ENCODE measurements at places on chromosomes 5 and 9.
A peak's percentile ranks its signal among the peaks of the same experiment; 100 is the strongest.

DNA sequence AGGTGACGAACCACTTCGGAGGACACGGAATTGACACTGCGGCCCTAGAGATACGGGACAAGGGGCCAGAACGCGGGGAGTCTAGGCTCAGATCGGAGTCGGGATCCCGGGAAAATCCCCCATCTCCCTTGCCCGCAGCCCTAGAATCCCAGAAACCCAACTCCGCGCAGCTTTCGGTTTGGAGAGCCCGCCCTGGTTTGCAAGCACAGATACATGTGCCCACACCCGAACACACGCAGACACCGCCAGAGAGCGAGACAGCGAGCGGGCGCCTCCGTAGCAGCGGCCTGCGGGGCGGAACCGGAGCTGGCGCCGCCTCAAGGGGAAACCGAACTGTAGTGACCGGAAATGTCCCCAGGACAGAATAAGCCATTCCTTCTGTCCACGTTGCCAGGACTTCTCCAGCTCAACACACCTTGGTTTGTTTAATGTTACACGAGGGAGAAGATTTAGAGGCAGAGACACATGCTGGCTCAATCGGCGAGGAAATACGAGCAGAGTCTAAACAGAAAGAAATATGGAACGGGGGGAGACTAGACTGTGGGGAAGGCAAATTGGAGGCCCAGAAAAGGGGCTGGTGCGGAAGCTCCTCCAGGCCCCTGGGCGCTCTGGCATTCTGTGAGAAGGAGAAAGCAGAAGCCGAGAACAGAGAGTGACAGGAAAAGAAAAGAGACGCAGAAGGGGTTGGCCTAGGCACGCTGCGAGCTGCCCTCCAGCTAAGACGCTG lies 2.9 kb upstream of the PAX5 start:
- DNase-seq, result peak; percentile 52

DNA sequence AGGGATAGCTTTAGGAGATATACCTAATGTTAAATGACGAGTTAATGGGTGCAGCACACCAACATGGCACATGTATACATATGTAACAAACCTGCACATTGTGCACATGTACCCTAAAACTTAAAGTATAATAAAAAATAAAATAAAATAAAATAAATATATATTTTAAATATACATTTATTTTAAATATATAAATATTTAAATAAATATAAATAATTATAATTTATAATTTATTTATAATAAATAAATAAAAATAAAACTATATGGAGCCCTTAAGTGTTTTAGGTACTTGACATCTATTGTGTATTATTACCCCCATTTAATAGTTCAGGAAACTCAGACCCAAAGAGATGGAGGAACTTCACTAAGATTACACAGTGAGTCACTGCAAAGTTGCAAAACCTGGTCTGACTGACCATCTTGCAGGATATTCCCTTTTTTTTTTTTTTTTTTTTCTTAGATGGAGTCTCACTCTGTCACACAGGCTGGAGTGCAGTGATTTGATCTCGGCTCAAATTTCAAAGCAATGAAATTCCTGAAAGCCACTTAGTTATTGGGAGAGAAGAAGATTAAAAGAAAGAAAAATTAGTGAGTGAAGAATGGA lies 5.8 kb upstream of the C5orf52 start:
- DNase-seq, result no peak

DNA sequence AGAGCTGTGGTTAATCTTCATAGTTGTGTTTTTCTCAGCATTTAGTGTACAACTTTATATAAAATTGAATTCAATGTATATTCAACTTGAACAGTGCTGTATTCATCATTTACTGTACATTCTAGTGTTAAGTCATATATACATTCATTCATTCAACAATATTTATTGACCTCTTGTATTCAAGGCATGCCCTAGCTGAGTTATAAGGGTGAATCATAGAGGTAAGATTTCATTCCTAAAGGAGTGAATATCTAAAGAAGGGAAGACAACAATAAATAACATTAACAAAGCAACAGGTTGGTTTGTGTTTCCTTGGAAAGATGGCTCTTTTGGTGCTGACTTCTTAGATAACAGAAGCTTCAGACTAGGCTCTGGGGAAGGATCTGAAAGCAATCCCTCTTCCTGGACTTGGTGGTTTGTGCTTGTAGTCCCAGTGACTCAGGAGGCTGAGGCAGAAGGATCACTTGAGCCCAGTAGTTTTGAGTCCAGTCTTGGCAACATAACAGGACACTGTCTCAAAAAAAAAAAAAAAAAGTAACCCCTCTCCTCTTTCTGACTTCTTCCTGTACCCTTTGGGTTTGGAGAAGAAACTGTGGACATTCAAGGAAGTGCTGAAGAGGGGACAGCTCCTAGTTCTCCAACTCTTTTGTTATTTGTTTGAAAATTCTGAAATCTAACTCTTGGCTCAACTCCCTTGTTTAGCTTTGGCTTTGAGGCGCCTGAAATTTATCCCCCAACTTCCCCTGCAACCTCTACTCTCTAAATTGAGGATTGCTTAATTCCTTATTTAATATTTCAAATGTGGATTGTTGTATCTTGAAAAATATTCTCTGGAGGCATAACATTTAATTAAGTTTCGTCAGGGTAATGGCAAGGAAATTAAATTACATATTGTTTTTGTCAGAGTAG lies 80.2 kb downstream of the OSTF1 start:
- DNase-seq, result no peak

- no peak for DNase-seq
These were observed 505.4 kb downstream of the SEMA5A start for GRCh38 chr5:9040475-9040874.

- no peak for DNase-seq
These were observed 788.4 kb downstream of the TLE4 start for GRCh38 chr9:80359941-80360881.

- DNase-seq, result no peak
These were observed 8.0 kb downstream of the BRD3 start for GRCh38 chr9:134059661-134060395.

GRCh38 chr9:132423503-132423902 lies 13.5 kb downstream of the CFAP77 start:
- DNase-seq, result no peak

DNA sequence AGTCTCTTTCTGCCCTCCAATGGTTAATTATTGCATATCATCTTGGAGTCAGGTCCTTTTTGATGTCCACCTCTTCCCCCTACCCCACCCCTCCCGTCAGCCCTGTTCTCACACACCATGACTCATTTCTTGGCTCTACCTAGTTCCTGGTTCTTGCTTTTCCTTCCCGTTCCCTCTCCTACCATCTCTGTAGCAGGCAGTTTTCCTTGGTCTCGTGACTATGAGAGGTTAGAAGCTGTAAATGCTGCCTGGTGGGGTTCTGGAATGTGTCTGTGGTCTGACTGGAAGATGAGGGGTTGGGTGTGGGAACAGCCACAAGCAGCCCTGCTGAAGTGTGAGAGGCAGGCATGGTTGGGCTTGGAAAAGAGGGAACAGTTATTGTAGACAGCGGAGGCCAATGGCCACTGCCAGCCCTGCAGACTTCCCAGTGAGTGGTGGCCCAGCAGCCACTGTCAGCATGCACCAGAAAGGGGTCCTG lies 18.2 kb downstream of the SLC22A5 start:
- no peak for DNase-seq

DNA sequence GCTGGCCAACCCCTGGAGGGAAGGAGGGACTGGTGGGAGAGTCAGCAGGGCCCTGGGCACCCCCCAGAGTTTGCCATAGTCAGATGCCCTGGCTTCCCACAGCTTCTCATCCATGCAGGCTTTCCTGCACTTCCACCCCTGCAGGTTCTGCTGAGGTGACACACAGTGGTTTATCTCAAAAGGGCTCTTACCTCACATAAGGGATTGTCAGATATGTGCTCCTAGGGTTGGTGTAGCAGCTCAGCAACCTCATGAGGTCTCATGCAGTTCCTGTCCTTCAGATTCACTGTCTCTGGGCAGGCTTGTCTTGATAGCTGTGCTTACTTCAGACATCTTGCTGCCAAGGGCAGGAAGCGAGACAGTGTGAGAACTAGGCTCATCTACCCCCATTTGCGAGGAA lies 143.4 kb downstream of the KDM4C start:
- DNase-seq, result no peak

DNA sequence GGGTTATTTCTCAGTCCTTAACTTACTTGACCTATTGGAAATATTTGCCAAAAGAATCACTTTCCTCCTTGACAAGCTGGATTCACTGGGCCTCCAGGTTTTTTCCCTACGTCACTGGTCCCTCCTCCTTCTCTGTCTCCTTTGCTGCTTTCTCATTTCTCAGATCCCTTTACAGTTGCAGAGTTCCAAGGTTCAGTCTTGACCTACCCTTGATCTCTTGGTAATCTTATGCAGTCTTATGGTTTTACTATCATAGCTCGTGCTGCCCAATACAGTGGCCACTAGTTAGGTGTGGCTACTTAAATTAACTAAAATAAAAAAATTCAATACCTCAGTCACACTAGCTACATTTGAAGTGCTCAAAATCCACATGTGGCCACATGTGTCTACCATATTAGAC lies 11.4 kb downstream of the SLC38A9 start:
- DNase-seq, result no peak

DNA sequence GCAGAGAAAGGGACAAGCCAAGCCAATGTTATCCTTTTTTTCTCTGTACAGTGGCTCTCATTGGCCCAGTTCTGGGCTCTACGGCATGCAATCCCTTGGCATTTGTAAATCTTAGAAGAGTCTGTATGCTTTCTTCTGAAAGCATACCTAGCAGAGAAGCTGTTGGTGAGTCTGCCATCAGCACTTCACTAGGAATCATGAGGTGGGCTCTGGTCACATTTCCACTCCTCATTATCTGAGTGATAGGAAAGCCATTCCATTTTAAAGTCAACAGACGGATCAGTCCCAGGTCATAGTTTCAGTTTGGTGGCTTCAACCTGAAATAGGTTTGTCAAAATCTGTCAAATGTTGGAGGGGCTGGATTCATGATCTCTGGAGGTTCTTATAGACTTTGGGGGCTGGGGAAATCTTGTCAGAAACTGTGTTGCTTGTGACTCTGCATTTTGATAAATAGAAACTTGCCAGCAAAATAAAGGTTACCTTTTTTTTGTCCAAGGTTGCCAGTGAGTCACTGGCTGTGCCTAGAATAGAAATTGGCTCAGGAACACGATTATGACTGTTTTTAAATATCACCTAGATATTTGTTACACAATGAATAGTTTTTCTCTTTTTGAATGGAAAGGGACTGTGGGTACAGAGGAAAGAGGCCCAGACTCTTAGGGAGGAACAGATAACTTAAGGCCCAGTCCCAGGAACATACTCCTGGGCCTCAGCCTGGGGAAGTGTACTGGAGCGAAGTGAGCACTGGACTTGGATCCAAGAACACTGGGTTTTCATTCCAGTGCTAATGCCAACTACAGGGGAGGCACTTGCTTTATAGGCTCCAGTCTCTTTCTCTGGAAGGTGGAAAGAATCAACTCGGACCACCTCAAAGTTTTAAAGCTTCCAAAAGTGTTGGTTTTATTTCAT lies 183.1 kb downstream of the NMUR2 start:
- DNase-seq, result no peak

DNA sequence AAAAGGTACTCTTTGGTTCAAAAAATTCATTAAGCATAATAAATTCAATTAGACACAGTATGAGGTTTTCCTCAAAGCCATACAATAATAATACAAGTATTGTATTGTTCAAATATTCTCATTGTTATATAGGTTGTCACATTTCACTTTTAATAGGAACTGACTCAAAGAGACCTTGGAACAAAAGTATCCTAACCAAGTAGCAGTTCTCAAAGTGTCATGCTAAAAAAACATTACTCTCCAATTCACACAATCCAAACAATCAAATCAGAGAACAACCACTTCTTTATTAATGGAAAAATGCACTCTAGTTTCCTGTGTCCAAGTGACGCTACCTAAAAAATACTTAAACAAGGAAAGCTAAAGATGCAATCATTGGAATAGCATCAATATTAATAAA lies 115.4 kb downstream of the DENND1A start:
- DNase-seq, result no peak

DNA sequence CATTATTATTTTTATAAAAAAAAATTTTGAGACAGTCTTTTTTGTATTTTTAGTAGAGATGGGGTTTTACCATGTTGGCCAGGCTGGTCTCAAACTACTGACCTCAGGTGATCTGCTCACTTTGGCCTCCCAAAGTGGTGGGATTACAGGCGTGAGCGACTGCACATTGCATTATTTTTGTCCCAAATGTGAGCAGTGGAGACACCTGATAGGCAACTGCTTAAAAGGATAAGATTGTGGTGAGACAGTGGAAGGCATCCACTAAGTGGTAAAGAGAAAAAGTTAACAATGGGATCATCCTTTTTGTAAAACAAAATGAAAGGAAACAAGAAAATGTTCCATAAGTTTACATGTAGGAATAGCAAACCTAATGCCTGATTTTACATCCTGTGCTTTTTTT lies 2.0 kb upstream of the CENPH start:
- peak; percentile 2 for DNase-seq

GRCh38 chr5:98414938-98415337 lies 358.5 kb upstream of the RGMB start:
- no peak for DNase-seq

DNA sequence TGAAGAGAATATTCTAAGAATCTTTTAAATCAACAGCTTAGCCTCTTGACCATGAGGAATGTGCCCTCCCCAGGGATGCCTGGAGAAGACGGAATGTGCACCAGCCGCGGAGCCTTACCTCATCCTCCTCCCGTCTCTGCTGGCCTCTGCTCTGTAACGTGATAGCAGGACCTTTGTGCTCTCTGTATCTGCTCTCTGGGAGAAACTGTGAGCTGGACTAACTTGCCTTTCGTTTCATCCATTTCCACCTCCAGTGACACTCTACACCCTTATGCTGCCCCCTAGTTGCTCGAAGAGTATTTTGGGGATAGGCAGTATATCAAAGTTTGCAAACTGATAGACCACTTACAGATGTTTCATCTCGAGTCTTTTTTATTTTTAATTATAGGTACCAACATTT lies 141.4 kb downstream of the NPR3 start:
- DNase-seq, result no peak

GRCh38 chr9:124015661-124016131 lies 4.1 kb downstream of the LHX2 start:
- DNase-seq, result no peak

DNA sequence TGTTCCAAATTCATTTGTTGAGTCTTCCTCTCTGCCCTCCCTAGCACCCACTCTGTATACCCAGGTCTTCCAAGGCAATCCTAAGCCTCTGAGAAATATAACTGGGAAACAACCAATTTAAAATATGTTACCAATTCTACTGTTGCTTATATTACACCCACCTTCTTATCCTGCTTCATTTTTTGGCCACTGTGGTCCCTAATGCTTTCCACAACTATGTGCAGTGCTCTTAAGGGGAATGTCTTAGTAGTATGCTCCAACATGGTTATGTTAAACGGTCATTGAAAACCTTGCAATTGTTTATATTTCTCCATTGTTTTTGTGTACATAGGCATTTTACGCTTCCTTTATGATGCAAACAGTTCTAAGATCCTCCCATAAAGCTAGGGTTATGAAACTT lies 273.1 kb upstream of the HAPLN1 start:
- no peak for DNase-seq
